ENCODE measurements at places on chromosomes 3 and 15.

GRCh38 chr3:108035751-108036150, 55.1 kb downstream of the CD47 start:
- DNase-seq = no peak

DNA sequence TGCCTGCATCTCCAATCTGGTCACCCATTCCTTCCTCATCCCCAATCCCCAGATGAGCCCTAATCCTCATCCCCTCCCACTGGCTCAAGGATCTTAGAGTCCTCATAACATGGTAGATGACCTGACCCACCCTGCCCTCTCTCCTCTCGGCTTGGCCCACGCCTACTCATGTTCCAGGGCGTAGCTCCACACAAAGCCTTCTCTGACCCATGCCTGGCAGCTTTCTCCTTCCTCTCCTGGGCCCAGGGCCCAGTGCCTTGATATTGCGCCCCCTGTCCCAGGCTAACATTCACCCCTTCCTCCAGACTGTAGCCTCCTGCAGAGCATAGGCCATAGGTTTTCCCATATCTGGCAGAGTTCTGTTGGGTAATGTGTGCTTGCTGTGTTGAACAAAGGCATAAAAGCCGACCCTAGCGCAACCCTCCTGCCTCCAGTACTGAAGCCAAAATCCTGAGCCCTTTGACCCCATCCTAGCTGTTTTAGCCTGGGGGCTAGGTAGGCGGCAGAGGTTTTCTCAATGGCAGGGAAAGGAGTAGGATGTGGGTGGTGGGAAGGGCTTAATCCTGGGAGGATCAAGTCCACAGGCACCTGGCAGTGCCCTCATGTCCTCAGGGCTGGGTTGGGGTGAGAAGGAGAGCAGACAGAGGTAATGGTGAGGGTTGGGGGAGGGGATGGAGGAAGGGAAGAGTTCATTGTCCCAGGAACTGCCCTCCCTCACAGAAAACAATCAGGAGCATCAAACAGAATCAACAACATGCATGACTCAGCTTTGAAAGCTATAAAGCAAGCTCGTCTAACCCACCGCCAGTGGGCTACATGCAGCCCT, 35.5 kb downstream of the MESD start:
- no peak for DNase-seq

- DNase-seq = no peak
Observed at GRCh38 chr3:78974181-78974790, 793.5 kb downstream of the ROBO1 start.

DNA sequence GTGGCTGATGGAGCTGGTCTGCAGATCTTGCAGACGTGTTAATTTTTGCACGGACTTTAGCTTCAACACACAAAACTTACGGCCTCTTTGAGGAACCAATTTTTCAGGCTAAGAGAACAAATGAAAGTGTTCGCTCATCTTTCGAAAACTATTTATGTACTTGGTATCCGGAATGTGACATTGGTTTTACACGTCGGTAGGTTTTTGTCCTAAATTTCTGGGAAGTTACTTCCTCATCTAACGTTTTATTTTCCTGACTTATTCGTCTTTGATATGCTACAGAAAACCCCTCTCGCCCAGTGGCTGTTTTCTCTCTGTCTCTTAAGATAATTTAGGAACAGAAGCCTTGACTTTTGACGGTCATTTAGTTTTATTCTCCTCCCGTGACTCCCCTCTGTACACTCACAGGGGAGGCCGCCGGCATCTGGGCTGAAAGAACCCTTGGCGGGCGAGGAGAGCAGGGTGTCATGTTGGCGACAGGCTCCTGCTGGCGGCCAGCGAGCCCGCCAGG, 834 bp upstream of the GREM1 start:
- DNase-seq = no peak

- no peak for DNase-seq
Observed at GRCh38 chr3:157445857-157446256, 9.2 kb downstream of the PTX3 start.

- DNase-seq = no peak
Observed at GRCh38 chr3:117444175-117444574, 734.6 kb downstream of the TUSC7 start.

DNA sequence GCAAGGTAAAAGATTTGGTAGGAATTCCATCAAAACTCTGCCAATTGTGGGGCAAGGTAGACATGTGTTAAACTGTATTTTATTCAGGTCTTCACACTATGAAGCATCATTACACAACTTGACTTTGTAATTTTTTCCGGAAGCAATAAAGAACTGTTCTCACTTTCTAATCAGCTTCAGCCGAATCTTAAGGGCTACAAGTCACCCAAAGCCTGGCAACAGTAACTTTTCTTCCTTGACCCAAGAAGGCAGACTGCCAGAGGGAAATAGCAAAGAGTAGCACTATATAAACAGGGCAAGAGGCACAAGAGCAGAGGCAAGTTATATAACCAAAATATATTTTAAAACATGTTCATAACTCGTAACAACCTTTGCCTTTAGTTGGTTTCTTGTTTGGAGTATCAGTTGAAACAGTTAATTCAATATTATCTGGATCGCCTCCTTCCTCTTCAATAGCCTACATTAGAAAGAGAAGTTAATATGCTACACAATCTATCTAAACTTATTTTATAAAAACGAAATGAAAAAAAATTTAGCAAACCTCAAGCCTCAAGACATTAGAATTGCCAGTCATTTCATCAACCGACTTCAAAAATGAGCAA, 1.4 kb downstream of the SLTM start:
- no peak for DNase-seq

- no peak for DNase-seq
Observed at GRCh38 chr3:125641891-125642290, 46.6 kb upstream of the OSBPL11 start.

GRCh38 chr3:188084752-188085583, 69.0 kb upstream of the LPP start:
- no peak for DNase-seq

DNA sequence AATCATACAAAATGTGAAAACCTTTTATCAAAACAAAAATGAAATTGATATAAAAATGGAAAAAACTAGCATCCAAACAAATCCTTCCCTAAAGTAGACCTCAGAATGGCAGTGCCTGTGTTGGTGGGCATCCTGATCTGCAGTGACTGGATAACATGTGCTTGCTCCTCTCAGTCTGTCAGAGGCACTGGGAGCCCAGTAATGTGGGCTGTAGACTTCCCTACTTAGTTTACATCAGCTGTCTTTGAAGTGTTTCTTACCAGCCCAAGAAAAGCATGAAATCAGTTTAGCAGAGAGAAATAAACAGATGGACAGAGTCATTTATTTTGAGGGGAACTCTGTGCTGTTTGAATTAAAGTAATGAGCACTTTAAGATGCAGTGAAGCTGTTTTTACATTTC, 37.8 kb upstream of the RORA start:
- DNase-seq = no peak

GRCh38 chr15:41935566-41936020, 36.8 kb downstream of the EHD4 start:
- no peak for DNase-seq

- DNase-seq = no peak
Observed at GRCh38 chr3:104764496-104764895, 602.2 kb upstream of the ALCAM start.

DNA sequence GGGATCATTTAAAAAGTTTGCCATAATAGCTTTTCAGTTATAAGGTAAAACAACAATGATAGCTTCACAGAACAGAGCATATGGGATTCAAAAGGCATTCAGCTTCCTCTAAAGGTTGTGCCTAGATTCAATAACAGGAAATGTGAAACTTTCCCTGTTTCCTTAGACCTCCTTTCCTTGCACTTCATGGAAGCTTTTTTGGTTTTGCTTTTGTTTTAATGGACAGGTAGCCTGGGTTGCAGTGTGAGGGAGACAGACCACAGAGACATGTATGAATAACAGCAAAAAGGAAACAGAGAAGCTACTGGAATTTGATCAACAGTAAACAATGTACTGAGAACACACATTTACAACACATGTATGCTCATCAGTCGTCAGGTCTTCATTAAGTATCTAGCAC, 2.3 kb upstream of the TNFAIP8L3 start:
- no peak for DNase-seq

DNA sequence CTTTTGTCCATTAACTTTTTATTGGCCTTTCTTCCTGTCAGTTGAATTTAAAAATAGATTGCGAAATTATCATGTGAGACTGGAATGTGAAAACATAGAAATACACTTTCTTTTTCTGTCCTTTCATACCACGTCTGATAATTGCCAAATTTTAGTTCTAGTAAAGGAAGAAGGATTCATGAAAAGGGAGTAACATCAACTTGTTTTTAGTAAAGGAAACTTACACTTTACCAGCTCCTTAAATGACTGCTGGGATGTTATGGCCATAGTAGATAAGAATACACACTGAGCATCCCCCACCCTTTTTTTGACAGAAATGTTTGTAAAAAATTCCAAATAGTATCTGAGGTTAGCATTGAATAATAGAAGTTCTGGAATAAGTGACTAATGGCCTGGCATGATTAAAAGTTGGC, 137.9 kb downstream of the NEO1 start:
- DNase-seq = no peak

DNA sequence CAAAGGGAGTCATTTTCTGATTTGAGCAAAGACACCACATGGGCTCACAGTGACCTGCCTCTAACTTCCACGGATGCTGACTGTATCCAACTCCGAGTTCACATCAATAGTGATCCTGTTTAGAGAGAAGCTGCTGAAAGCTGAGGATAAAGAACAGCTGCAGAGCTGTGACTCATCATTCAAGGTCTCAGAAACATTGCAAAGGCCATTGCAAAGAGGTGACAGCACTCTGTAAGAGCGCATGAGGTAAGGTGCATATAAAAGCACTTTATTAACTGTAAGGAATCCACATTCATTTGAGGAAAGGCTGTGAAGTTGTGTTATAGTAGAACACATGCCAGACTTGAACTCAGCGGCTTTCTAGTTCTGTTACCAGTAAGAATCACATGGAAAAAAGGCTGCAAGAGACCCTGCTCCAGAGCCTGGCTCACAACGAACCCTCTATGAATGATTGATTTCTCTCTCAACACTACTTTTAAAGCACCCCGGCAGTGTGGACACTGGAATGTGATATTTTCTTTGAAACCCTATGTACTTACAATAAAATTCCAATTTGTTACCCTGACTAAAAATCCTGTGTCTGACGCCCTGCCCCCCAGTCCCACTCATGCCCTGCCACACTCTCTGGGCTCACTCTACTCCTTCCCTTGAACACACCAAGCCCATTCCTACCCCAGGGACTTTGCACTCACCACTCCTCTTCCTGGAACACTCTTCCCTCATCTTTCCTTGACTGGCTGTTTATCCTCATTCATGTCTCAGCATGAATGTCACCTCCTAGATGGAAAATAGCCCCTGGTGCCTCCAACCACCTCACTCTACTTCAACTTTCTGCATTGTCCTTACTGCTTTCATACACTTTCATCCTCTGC, 111.2 kb downstream of the LSM3 start:
- no peak for DNase-seq

DNA sequence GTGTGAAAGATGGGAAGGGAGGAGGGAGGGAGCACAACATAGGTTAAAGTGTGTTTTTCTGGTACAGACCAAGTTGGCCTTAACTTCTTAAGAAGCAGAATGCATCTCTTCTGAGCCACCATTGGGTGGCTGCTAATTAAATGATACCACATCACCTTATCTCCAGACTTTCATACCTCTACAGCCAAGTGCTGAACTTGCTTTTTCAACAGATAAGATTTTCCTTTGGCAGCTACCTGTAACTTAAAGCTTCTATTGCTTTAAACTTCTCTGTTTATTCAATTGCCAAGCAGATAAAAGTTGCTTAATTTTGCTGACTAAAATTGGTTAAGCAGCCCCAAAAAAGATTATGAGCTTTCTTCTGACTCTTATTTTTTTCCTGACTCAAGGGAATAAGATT, 292.4 kb upstream of the SGO1 start:
- DNase-seq = no peak

DNA sequence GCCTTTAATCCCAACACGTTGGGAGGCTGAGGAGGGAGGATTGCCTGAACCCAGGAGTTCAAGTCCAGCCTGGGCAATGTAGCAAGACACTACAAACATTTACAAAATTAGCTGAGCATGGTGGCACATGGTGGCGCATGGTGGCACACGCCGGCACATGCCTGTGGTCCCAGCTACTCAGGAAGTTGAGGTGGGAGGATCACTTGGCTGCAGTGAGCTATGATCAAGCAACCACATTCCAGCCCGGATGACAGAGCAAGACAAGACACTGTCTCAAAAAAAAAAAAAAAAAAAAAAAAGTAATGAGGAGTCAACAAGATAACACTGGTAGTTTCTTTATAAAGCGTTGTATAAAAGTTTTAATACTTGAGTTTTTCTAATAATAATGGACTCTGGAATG, 10.1 kb downstream of the FEZF2 start:
- no peak for DNase-seq

GRCh38 chr15:53312707-53313106, 446.8 kb downstream of the WDR72 start:
- DNase-seq = no peak
